T follicular helper cell (primary cell): ENCODE measurements at places on chromosomes 5 and 9.

- no peak for DNase-seq
These were observed 60.6 kb downstream of the FRMD3 start for GRCh38 chr9:83477571-83477970.

DNA sequence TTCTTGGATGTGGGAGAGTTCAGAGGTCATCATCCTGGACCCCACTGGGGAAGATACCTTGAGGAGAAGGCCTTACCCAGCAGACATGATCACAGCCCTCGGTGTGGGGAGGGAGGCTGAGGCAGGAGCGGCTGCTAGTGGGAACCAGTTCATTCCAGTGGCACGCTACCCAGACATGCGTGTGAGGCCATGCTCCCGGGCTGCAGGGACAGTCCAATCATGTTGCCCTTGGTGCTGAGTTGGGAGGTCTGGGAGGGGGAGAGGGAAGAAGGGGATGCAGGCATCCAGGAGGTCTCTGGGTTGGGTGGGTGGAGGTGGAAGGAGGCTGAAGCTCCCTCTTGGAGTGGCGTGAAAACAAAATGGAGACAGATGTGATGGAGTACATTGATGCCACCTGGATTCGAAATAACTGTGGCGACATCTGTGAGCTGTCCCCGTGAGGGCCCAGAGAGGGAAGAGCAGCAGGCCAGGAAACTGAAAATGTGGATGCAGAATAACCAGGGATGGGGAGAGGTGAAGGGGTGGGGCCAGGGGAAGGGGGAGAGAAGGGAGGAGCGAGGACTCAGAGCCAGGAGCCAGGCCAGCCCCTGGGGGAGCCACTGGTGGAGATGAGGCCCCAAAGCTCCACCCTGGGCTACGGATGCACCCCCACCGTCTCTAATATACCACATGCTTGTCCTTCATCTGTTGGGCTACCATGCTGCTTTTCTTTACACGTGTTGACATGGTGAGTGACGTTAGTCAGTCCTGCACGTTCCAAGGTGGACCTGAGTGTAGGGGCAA lies 16.2 kb downstream of the NDUFS6 start:
- DNase-seq = no peak

DNA sequence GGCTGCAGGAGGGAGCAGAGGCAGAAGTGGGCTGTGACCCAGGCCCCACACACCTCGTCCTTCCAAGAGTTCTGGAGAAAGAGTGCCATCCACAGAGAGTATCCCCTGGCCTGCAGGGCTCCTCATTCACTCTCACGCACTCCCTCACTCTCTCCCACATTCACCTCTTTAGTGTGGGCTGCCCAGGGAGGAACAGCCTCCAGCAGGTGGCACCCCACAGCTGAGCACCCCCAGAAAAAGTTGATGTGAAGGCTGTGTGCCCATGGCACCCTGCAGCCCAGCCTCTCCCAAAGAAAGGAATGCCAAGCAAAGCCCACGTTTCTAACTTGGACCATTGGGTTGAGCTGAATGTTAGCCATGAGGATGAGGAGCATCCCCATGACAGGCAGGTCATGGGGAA lies 4.5 kb upstream of the SHC3 start:
- DNase-seq = no peak

DNA sequence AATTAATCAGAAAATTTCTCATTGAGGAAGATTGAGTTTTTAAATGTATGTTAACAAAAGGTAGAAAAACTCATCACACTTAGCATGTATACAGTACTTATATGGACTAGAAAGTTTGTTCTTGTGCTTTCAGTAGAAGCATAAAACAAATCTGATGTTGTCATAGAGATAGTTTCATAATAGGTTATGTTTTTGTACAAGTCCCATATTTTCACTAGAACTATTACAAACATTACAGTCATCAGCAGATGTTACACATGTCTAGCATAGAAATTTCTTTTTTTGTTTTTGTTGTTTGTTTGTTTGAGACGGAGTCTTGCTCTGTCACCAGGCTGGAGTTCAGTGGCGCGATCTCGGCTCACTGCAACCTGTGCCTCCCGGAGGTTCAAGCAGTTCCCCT lies 131.4 kb downstream of the COMMD10 start:
- DNase-seq = no peak

- DNase-seq = no peak
These were observed 54.2 kb downstream of the DENND4C start for GRCh38 chr9:19284729-19285128.

DNA sequence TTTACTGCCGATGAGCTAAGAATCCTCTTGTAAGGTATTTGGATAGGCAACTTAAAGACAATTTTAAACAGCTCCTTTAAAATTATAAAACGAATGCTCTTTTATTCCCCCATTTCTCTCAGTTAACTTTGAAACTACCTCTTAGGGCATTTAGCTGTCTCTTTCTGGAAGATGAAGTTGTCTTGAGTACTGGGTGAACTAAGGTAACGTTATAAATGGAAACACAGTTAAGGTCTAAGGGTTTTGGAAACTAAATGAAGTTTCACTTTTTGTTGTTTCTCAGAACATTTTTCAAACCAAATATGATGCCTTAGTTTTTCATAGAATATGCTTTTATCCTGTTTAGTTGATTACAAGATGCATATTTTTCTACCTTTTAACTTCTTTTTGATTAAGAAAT lies 6.8 kb downstream of the UBE2R2 start:
- DNase-seq = no peak

GRCh38 chr9:114958021-114958843 lies 27.8 kb upstream of the TNFSF8 start:
- no peak for DNase-seq

DNA sequence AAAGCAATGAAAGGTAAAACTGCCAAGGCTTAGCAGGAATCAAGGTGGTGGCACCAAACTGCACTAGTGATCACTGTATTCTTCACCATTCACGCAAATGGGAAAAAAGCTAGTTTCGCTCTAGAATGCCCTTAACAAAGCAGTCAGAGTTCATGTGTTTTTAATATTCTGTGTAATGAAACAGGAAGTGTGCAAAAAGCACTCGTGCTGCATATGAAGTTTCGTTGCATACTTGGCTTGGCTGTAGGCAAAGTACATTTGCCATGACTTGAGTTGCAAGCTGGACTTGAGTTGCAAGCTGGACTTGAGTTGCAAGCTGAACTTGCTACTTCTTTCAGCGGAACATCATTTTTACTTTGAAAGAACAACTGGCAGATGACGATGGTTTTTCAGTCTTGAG lies 55.4 kb downstream of the FOXI1 start:
- no peak for DNase-seq

DNA sequence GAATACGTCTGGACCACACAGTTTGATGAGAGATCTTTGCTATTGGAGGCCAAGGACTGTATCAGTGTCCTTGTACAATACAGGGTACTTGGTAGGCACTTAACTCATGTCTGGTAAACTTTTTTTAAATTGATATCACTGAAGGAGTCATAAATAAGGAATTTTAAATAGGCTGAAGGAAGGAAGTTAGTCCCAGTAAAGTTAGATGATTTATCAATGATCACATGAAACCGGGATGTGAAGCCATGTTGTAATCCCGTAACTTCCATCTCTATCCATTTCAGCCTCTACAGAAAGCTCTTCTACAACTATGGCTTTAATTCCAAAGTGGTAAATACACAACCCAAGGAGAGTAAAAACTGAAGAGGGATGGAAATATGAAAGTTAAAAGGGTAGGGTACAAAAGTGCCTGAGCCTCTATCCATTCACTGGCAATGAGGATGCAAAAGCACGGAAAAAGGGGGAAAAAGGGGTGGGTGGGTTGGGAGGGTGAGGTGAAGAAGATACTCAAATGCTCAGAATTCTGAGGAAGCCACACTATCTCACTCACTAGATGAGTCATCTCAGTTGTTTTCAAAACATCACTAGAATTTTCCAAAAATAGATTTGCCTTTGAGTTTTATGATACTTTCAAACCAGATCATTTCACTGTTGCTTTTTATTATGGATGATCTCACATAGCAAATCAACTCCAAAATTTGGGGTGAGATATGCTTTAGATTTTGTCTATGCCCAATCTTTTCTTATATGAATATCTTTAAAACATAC lies 1053.5 kb downstream of the NR2F1-AS1 start:
- no peak for DNase-seq

GRCh38 chr5:158594595-158595242 lies 505.0 kb downstream of the EBF1 start:
- no peak for DNase-seq

DNA sequence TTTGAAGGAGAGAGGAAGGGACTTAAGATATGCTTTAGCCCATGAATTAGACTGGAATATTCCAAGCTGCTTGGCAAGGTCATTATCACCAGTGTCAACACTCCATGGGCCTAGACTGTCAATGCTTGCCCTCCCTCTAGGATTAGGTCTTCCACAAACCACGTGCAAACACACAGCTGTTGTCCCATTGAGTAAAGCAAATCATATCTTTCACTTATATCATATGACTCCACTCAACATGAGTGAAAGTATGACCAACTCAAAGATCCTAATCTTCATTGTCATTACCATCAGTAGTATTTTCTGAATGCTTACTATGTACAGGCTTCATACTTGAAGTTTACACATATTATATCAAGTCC lies 57.0 kb upstream of the GRAMD2B start:
- no peak for DNase-seq

DNA sequence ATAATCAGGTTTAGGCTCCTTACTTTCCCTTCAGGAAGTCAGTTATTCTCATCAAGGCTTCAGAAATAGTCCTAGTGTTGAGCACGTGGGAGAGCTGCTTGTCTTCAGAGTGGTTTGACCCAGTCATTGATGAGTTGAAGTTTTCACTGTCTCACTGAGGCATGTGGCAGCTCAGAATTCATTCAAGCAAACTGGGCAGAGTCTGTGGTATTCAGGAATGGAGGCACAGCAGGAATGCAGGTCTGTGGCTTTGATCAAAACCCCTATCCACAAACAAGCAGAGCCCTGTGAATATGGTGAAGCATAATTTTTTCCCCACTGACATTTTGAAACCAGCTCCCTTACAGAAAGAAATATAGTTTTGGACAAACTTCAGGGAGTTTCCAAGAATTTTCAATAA lies 207.3 kb downstream of the CD180 start:
- DNase-seq = no peak

DNA sequence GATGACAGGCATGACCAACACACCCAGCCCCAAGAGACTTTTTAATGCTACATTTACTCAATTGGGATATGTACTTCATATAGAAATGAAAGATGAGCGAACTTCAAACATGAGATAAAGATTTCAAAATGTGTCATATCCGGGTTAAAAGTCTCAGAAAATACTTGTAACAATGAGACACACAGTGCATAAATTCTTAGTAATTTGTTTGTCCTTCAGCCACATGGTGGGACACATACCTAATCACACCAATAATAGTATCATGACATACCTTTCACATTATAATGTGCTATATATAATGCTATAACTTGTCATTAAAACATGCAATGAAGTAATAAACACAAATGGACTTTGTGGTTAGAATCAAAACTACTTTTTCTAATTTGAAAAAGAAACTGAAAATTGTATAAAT lies 204.7 kb upstream of the RFX3 start:
- no peak for DNase-seq

- no peak for DNase-seq
These were observed 518.2 kb downstream of the TLR4 start for GRCh38 chr9:118222375-118222774.

- no peak for DNase-seq
These were observed 30.9 kb upstream of the SHOC1 start for GRCh38 chr9:111825468-111826145.

DNA sequence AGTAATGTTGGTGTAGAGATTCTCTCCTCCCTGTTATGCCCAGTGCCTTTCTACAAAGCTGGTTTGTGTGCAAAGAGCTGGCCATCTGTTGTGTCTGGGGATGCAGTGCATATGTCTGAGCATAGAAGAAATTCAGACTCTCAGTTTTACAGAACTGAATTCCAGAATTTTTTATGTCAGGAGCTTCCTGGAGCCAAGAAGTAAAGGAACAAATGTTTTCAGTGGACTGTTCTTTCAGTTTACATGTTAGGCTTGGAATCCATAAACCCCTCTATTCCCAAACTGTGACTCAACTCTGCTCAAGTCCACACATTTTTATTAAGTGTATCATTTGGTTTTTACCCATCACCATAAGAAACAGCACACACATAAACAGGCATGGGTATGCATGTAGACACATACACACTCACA lies 366.0 kb downstream of the BRINP1 start:
- no peak for DNase-seq

DNA sequence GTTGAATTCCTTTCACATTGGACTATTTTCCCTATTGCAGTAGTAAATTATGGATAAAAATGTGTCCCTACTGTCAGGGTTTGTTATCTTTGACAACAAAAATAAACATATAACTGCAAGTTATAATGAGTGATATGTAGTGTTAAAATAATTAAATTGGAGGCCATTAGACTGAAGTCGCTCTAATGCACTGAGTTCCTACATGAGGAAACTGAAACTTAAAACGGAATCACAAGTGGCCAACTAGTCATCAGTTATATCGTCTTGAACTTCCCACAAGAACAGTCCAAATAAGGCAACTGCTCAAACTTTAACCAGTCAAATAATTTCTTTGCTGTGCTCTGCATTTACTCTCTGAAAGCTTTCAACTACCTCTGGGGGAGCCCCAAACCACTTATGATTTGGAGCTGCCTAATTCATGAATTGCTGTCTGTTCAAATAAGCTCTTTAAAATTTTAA lies 2.1 kb upstream of the IFT74 start:
- DNase-seq = no peak

DNA sequence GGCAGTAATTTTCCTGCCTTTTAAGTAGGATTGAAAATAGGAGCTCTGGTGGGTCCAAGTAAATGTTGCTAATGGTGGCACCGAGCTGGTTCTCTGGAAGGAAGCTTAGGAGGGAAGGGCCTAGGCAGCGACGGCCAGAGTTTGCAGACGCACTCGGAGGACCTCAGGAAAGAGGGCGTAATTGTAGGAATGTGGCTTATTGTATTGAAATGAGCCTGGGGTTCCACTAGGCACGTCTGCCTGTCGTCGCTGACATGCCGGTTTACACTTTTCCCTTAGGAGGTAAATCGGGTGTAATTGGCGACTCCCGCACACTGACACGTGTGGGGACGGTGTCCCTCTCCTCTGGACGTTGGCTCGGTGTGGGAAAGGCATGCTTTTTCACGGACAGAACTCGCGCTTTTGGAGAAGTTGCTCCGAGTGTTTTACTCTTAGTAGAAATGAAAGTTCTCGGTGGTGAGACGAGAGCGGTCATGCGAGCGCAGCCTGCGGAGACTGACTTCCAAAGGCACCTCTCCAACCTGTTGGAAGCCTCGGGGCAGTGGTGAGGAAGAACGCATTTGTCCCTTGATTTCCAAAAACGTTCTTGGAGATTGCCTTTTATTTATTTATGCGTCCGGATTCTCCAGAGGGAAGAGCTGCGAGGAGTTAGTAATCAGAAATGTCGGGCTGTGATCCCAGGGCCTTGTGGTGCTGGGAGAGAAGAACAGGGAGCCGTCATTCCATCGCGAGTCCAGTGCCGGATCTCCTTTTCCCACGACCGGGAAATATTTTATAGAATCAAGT lies 1.3 kb downstream of the NR4A3 start:
- DNase-seq = no peak
